ENCODE measurements at places on chromosomes 4 and X.

DNA sequence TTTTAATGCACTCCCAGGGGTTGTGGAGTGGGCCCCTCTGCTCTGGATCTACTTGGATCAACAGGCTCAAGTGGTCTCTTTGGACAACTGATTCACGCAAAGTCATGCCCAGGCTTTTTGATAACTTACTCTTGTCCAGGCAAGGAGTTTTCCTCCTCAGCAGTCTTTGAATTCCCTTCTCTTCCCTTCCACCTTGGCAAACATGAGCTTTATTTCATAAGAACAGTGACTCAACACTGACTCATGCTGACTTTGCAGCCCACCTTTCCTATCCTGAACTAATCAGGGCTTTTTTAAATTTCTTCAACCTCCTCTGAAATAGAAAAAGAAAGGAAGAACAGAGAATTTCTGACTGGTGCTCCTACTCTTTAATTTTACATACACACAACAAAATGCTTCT is 132.1 kb upstream of the LDB2 start:
- DNase-seq = no peak

- no peak for DNase-seq
Observed at GRCh38 chr4:119728692-119729593, 100.3 kb upstream of the PDE5A start.

DNA sequence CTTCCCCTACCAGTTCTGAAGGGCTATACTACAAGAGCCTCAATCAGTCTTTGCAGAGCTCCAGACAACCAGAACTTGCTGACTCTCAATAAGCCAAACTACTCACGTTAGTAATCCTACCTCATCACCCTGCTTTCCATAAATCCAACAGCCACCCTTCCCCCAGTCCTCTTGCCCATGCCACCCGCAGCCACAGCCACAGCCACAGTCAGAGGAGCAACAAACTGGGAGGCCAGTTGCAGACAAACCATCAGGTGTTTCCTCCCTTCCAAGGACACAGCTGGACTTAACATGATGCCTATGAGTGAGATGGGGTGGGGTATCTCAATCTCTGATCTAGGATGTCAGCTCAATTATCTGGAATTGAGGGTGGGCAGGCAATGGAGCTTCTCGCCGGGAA is 1.0 kb downstream of the GABRA3 start:
- no peak for DNase-seq

- DNase-seq = no peak
Observed at GRCh38 chr4:167885872-167886271, 206.5 kb upstream of the ANXA10 start.

DNA sequence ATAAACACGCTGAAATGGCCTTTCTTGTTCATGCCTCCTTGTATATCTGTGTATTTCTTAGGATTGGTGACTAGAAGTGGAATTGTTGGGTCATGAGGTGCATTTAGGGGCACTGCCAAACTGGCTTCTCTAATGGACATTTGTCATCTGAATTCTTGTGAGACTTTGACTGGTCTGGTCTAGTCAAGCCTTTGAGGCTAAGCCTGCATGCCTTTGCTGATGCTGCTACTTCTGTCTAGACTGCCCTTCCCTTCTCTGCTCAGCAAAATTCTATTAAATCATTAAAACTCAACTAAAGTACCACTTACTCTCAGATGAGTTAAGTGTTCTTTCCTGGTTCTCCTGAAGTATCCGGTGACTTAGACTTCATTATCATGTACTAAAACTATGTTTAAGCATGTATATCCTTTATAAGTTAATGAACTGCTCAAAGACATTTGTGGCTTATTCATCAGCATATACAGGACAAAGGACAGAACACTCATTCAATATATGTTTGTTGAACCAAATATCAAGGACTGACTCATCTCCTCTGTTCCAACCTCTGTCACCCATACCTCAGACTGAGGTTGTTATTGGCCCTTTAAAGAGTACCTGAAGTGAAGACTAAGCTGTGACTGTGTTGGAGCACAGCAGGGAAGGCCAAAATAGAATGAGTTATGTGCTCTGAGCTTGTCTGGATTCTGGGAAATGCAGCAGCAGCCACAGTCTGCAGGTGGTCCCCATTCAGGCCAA is 9.0 kb downstream of the TCEAL1 start:
- no peak for DNase-seq

- no peak for DNase-seq
Observed at GRCh38 chr4:2048831-2049230, 10.3 kb upstream of the NAT8L start.

DNA sequence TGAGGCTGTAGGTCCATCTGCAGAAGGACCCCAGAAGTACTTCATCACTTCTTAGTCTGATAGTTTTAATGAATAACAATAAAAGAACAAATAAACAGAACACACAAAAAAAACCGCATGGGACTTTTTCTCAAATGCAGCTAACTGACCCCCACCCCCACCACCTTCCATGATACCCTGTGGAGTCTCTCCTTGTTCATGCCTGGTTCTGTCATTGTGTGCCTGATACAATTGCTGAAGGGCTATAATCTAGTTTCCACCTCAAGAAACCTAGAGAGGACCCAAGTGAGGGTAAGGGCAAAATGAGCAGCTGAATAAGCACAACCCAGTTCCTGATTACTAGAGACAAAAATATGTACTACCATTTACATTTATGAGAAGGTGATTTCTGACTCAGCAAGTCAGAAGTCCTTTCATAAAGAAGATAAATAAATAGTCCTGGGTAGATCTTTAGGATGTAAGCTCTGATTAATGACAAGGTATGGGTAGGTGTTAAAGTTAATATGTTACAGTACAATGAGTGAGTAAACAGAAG is 155.1 kb downstream of the TMA16 start:
- no peak for DNase-seq
